ENCODE measurements at places on chromosomes 16 and 17. TPM values are rescaled to one million over a fixed set of nuclear protein-coding genes. Genes with fewer than 3 reads are reported as not detected.

- DNase-seq = no peak
These were observed 60.2 kb upstream of the PHOSPHO1 start for GRCh38 chr17:49290690-49291359.

- DNase-seq = no peak
These were observed at the start of gene IRF8 for GRCh38 chr16:85898521-85899442. IRF8 (plus strand) TSS chr16:85899162; CDS start chr16:85903016, 3,854 bp downstream.

GRCh38 chr17:64635647-64636305, 26.3 kb downstream of the SMURF2 start:
- DNase-seq = no peak

DNA sequence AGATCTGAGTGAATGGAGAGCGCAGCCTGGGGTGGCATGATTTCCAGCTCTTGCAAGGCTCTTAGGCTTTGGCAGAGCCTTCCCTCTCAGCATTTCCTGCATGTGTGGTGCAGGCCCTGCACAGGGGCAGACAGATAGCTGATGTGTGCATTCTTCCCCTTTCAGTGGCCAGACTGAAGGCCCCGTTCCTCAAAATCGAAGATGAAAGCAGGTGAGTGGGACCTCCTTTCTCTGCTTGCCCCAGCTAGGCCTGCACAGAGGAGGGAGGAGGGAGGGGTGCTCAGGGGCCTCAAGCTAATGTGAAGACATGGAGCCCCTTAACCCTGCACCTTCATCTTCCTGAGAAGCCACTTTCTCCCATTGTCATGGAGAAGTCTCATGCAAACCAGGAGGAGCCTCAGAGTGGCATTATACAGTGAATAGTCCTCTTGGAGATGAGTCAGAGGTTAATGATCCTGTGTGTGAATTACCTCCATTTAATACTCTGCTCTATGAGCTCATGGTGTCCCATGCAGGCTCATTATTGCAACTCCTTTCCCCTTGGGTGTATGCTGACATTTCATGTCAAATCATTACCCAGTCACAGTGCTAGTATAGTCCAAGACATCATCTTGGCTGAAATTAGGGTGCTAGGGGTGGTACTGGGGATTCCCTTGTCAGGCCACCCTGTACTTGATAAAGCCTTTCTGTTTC, 20.4 kb upstream of the ADAM11 start:
- no peak for DNase-seq

- no peak for DNase-seq
These were observed 72.2 kb downstream of the ZNF778 start for GRCh38 chr16:89289428-89290395.

Gene TAT
- total RNA-seq = not detected

Gene CSH2
- not detected for total RNA-seq

Data from pulmonary artery endothelial cell (primary cell).